ENCODE measurements at places on chromosomes 4 and X. TPM values are rescaled to one million over a fixed set of nuclear protein-coding genes. Genes with fewer than 3 reads are reported as not detected.

GRCh38 chrX:74277846-74278245 lies 26.1 kb upstream of the ZCCHC13 start:
- no peak for DNase-seq

DNA sequence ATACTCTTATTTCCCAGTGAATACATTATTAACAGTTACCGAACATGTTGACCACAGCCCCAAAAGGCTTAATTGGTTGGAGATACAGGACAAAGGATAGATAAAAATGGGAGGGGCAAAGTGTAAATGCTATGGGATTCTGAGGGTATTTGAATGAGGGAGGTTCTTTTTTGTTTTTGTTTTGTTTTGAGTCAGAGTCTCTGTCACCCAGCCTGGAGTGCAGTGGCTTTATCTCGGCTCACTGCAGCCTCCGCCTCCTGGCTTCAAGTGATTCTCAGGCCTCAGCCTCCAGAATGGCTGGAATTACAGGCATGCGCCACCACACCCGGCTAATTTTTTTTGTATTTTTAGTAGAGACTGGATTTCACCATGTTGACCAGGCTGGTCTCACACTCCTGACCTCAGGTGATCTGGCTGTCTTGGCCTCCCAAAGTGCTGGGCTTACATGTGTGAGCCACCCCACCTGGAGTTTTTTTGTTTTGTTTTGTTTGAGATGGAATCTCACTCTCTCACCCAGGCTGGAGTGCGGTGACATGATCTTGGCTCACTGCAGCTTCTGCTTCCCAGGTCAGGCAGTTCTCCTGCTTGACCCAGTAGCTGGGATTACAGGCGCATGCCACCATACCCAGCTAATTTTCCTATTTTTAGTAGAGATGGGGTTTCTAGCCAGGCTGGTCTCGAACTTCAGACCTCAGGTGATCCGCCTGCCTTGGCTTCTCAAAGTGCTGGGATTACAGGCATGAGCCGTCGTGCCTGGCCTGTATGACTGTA lies 9.0 kb downstream of the UBE2K start:
- DNase-seq, result no peak

Gene ERAS
- 0.20 TPM for polyA plus RNA-seq

GRCh38 chr4:23039818-23040217 lies 347.1 kb downstream of the GBA3 start:
- no peak for DNase-seq

DNA sequence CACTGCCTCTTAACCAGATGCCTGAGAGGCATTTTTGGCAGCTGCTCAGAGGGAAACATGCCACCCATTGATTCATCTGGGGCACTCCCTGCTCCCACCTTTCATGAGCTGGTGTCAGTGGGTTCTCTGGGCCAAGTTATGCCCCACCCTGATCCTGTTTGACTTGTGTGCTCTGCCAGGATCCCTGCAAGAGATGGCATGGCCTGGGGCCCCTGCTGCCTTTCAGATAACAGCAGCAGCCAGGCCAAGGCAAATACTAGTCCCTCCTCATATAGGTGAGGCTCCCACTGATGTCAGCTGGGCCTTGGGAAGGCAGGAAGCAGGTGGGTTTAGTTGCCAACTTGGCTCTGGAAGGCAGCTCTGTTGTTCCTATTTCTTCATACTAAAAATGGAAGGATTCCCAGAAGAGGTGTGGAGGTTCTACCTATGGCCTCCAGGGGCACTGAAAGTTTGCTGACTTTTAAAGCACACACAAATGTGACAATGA lies 192.9 kb upstream of the RBPJ start:
- DNase-seq, result no peak

GRCh38 chr4:13294961-13295605 lies 189.1 kb downstream of the RAB28 start:
- no peak for DNase-seq

- DNase-seq, result peak; percentile 22
Measured at GRCh38 chrX:56564164-56564885, 898 bp downstream of the UBQLN2 start.

GRCh38 chr4:27973056-27973455 lies 1112.4 kb downstream of the STIM2 start:
- DNase-seq, result no peak

DNA sequence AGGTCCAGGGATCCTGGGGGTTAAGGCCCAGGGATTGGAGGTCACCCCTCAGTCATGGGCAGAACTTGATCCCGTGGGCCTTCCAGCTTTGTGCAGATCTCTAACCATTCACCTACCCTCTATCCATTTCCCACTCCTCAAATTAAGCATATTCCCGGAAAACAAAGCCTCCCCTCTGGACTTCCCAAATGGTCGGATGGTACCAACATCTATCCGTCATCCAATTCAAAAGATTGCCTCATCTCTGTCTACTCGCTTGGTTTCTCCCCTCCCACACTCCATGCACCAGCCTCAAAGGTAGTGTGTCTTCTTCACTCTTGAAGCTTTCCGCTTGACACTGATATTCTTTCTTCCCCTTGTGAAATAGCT lies 473 bp upstream of the BCLAF3 start:
- no peak for DNase-seq
